CD4-positive, alpha-beta T cell treated with Interleukin-6 for 4 hours (primary cell): ENCODE measurements at places on chromosomes 3 and 15.

GRCh38 chr15:27662892-27663291, 436.2 kb downstream of the OCA2 start:
- DNase-seq, result no peak

DNA sequence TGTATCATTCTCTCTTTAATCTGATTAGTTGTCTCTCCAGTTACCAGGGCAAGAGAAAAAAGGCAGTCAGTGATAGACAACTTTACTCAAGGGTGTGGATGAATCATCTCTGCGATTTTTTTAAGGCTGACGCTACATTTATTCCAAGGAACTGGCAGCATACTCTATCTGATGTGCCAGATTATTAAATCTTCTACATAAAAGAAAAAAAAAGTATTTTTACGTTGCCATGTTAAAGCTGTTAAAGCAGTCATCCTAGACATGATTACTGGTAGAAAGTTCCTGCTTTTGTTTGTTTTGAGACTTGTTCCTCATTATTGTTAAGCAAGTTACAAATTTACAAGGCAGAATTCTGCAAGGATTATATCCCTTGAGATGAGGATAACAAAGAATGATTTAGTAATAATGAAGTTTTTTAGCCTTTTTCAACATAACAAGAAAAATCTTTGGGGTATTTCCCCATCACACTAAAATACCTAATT, 121.7 kb downstream of the CBLB start:
- no peak for DNase-seq

- no peak for DNase-seq
Measured at GRCh38 chr3:158713094-158713499, 19.2 kb downstream of the RARRES1 start.

GRCh38 chr3:13111173-13111872, 38.1 kb upstream of the IQSEC1 start:
- DNase-seq, result no peak
